ENCODE measurements at places on chromosomes 2 and 18. TPM values are rescaled to one million over a fixed set of nuclear protein-coding genes. Genes with fewer than 3 reads are reported as not detected.

- no peaks in the 10 kb centered on the region for H3K27me3 ChIP-seq
- H3K4me3 ChIP-seq, result no peak overlapping the region
- H3K27ac ChIP-seq, result no peak overlapping the region
Measured at GRCh38 chr2:136049011-136049742, 63.8 kb upstream of the DARS1 start.

Gene ERFE
- 0.25 TPM for total RNA-seq

GRCh38 chr2:101300836-101301235 lies 7.7 kb downstream of the RNF149 start:
- no peak overlapping the region for H3K4me3 ChIP-seq
- no peaks in the 10 kb centered on the region for H3K36me3 ChIP-seq
- no peaks in the 10 kb centered on the region for H3K27me3 ChIP-seq

DNA sequence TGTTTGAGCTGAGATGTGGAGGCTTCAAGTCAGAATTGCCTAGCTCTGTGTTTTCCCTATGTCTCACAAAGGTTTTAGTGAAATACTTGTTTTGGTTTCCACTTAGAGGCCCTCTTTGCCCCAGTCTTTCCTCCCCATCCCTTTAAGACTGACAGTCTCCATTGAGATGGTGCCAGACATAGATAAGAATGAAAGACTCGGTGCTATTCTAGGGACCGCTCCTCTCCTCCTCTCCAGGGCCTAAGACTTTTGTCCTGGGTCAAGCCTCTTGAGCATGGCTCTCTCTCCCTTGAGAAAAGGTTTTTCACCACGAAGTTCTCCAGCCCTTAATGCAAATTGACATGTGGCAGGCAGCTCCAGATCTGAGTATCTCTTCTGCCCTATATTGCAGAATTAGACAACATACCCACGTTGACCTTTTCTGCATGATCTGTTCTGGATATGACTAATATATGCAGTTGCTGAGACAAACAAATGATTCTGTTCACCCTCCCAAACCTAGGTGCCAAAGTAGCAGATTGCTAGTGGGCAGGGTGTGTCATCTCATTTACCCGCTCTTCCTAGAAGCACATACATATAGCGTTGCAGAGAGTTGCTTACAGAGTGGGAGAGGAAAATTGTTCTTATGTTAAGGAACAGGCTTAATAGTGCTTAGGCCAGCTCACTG lies 47.5 kb upstream of the ACSL3 start:
- no peaks in the 10 kb centered on the region for H3K36me3 ChIP-seq
- no peak for DNase-seq
- H3K27ac ChIP-seq, result no peak overlapping the region
- no peak overlapping the region for H3K4me3 ChIP-seq
- no peaks in the 10 kb centered on the region for H3K27me3 ChIP-seq

DNA sequence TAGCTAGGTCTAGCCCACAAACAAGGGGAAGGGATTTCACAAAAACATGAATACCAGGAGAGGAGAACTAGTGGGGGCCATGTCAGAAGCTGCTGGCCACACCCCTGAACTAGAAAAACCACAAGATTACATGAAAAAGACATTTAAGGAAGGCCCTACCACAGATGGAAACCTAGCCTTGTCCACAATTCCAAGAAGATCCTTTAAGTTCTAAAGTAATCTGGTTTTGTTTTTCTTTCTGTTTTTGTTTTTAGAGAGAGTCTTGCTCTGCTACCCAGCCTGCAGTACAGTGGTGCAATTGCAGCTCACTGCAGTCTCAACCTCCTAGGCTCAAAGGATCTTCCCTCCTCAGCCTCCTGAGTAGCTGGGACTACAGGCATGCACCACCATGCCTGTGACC lies 34.2 kb upstream of the CAB39 start:
- no peak overlapping the region for H3K27ac ChIP-seq
- H3K27me3 ChIP-seq, result no peaks in the 10 kb centered on the region
- no peak overlapping the region for H3K4me3 ChIP-seq
- H3K36me3 ChIP-seq, result no peaks in the 10 kb centered on the region

GRCh38 chr18:49899657-49900330 lies 86.5 kb upstream of the ACAA2 start:
- no peaks in the 10 kb centered on the region for H3K36me3 ChIP-seq
- no peaks in the 10 kb centered on the region for H3K27me3 ChIP-seq
- H3K27ac ChIP-seq, result no peak overlapping the region
- H3K4me3 ChIP-seq, result no peak overlapping the region

- peaks cover 4% of the 10 kb centered on the region for H3K4me1 ChIP-seq
- H3K27ac ChIP-seq, result no peak overlapping the region
- no peak overlapping the region for H3K4me3 ChIP-seq
- DNase-seq, result no peak
- no peaks in the 10 kb centered on the region for H3K36me3 ChIP-seq
- H3K27me3 ChIP-seq, result no peaks in the 10 kb centered on the region
Measured at GRCh38 chr2:21381421-21381820, 257.7 kb downstream of the TDRD15 start.

GRCh38 chr2:33595385-33595784 lies 3.7 kb downstream of the FAM98A start:
- H3K27ac ChIP-seq, result no peak overlapping the region
- no peak for DNase-seq
- no peaks in the 10 kb centered on the region for H3K36me3 ChIP-seq

DNA sequence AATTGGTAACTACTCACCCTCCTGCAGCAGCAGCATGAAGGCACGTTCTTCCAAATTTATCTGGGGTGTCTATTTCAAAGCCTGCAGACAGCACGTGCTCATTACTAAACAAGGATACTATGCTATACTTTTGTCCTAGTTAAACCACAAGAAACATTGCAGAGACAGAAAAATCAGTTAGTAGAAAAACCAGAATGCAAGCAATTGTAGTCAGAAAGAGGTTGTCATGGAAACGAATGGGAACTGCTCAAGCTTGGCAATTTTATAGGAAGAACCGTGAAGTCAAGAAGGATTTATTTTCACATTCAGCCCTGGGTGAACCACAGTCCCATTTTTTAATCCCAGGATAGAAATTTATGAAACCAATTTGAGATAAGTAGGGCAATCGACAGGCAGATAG lies 162.2 kb upstream of the PGAP1 start:
- no peaks in the 10 kb centered on the region for H3K36me3 ChIP-seq
- no peak for DNase-seq
- H3K4me3 ChIP-seq, result no peak overlapping the region
- peaks cover 4% of the 10 kb centered on the region for H3K4me1 ChIP-seq
- H3K27me3 ChIP-seq, result no peaks in the 10 kb centered on the region
- no peak overlapping the region for H3K27ac ChIP-seq

- no peak for DNase-seq
- H3K27ac ChIP-seq, result no peak overlapping the region
- H3K4me3 ChIP-seq, result no peak overlapping the region
- H3K4me1 ChIP-seq, result no peaks in the 10 kb centered on the region
Measured at GRCh38 chr18:51171625-51172259, 25.7 kb downstream of the MEX3C start.

- peaks cover under 1% of the 10 kb centered on the region for H3K4me1 ChIP-seq
- H3K27me3 ChIP-seq, result no peaks in the 10 kb centered on the region
- H3K4me3 ChIP-seq, result no peak overlapping the region
- DNase-seq, result no peak
- H3K36me3 ChIP-seq, result no peaks in the 10 kb centered on the region
Measured at GRCh38 chr2:8368463-8368862, 313.4 kb upstream of the ID2 start.

Gene CROCC2
- 1.7 TPM for total RNA-seq

Data from ovary (tissue), 10 donors.